ENCODE measurements at places on chromosomes 5 and 9.

GRCh38 chr5:177982956-177983355 lies 13.1 kb downstream of the PROP1 start:
- ATAC-seq: no peak

DNA sequence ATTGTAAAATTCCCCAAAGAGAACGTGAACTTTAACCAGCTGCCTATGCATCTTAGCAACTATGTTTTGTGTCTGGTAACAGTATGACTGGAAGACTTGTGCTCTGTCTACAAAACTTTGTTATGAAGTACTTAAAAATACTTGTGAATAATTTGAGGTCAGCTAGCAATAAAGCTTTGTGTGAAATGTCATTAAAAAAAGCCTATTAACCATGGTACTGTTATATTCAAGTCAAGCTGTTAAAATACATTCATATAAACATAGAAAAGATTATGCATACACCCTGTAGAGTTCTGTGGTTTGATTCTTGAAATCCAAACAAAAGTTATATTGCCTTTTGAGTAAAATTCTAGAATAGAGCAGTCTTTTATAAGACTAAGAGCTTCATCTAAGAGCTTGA lies 60.1 kb downstream of the VCAN start:
- no peak for ATAC-seq

- no peak for ATAC-seq
Observed at GRCh38 chr5:138596105-138596881, 21.1 kb upstream of the HSPA9 start.

DNA sequence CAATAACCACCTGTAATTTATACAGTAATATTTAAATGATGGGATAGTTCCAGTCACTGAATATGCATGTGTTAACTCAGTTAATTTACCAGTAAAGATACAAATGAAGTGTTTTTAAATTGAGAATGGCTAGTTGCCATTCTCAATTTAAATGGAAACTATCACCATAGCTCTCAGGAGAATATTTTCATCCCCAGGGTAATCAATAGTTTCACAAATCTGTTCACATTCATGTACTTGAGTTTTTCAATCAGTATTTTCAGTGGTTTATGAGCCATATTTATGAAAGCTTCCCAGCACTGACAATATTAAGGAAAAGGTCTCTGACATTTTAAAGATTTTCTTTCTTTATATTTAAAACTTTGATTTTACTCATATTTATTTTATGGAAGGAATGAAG lies 439.3 kb downstream of the MAT2B start:
- no peak for ATAC-seq

DNA sequence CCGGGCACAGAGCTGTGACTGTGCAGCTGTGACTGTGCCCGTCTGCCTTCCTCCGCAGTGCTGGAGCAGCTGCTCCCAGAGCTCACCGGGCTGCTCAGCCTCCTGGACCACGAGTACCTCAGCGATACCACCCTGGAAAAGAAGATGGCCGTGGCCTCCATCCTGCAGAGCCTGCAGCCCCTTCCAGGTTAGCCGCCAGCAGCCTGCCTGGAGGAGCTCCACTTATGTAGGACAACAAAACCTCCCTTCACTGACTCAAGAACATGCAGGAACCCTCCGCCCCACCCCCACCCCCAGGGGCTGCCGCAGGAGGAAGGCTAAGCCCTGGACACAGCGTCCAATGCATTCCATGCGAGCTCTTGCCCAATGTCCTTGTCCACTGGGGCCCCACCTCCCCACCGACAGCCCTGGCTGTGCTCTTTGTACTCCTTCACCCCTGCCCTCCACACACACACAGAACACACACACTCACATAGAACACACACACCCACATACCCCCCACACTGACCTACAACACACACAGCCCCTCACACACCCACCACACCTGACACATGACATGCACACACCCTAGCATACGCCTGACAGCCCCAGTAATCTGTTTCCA lies 27.9 kb downstream of the AFAP1L1 start:
- peak; percentile 35 for ATAC-seq

GRCh38 chr5:61363401-61364114 lies 31.5 kb downstream of the ZSWIM6 start:
- ATAC-seq: no peak

DNA sequence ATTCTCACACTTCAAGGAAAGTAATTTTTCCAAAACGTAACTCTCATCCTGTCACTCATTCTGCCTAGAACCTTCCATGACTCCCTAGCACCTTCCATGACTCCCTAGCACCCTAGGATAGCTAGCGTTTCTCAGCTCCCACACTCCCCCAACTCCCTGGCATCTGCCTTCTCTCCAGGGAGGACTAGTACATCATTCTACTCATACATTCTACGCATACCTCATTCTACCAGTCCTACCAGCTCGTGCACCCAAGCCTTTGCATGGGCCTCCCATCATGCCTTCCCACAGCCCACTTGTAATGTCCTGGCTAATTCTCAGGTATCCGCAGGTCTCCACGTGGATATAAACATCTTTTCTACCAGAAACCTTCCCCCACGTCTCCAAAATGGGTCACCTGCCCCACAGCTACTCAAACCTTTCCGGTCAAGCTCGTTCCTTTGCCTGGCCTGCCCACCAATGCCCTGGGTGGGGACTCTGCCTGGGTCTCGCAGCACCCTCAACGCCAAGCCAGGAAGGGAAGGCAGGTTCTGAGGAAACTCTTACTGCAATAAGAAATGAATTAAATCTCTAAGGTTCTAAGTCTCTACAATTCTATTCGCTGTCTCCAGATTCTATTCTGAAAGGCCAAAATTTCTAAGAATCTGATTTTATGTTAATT lies 930 bp downstream of the ANKS6 start:
- no peak for ATAC-seq

DNA sequence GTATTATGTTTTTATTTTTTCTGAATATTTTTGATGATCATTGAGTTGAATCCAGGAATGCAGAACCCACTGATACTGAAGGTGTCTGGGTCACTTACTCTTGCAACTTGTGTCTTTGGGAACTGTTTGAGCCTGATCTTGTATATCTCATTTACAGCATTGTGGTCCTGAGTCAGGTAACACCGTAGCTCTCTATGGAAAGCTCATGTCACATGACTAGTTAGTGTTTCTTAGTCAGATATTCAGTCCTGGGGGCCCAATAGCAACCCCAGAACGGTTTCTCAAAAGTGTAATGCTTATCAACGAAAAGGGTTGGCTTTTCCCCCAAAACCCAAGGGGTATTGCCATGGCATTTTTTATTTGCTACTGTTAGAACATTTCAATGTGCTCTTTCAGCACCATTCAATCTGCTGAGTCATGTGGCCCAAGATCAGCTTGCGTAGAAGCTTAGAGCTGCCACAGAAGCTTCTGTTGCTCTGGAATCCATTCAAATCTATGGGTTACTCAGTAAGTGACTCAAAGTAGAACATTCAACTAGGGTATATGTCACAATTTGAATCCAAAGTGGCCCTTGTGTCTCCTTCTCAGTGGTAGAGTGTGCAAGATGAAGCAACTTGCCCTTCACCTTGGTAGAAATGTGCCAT lies 12.1 kb upstream of the PTAR1 start:
- ATAC-seq: no peak

GRCh38 chr5:112012104-112012503 lies 255.1 kb upstream of the NREP start:
- ATAC-seq: no peak

GRCh38 chr5:149794487-149794971 lies 64.4 kb downstream of the PPARGC1B start:
- ATAC-seq: no peak

DNA sequence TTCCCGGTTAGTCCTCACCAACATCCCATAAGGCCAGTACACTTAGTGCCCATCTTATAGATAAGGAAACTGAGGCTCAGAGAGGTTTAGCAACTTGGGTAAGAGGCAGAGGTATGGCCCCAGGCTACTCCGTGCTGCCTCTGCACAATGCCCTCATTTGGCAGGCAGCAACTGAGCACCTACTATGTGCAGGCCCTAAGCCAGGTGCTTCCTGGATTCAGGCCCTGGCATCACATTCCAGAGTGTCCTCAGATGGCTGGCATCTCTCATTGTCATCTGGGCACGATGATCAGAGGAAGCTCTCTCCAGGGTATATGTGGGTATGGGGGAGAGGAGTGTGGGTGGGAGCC lies 53.8 kb upstream of the PSD2 start:
- no peak for ATAC-seq

GRCh38 chr5:55146080-55146479 lies 13.9 kb upstream of the GPX8 start:
- no peak for ATAC-seq

- no peak for ATAC-seq
Observed at GRCh38 chr5:138272681-138273080, 1.7 kb downstream of the GFRA3 start.

GRCh38 chr5:1107167-1108022 lies 4.5 kb downstream of the SLC12A7 start:
- ATAC-seq: no peak

DNA sequence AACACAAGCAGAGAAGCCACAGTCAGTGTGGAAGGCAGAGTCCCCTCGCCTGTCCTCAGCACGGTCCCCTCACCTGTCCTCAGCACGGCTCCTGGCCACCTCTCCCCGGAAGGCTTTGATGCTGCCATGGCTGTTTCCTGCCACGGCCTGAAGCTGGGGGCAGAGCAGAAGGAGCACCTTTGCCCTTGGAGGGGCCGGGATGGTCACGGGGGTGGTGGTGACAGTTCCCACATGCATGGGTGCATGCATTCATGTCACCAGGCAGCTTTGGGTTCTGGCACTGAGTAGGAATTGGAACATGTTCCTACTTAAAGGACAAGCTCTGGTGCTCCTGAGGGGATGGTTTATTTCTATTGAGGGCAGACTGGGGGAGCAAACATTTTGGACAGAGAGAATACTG lies 57.8 kb upstream of the PHYKPL start:
- no peak for ATAC-seq

DNA sequence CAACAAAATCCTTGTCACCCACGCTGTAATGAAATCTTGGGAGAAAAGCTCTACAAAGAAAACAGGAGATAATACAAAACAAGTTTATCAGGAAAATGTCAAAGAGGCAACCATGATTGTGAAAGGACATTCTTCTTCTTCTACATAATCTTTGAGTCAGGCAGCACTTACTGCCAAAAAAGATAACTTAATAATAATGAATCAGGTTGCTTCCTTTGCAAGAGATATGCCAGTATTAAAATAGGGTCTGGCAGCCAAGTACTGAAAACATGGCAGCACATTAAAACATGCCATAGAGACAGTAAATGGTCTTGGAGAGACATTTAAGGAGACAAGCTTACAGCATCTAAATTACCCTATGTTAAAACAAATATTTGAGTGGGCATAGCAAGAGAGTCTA lies 1573.4 kb downstream of the EFNA5 start:
- ATAC-seq: no peak

DNA sequence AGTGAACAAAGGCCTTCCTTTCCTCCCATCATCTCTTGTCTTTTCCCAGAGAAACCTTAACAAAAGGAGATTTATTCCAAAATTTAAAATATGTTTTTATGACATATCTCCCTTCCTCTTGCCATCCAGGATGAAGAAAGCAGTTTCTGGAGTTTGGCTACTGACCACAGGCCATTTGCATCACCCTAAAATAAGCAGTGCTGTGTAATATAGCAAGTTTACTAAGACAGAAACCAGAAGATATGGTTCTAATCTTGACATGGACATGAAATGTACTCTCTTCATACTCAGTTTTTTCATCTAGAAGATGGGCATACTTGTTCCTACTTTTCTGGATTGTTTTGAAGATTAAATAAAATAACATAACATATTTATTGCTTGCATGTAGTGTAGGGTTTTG lies 50.2 kb upstream of the ZFAND5 start:
- no peak for ATAC-seq

GRCh38 chr9:93677641-93678136 lies 101.3 kb downstream of the PHF2 start:
- no peak for ATAC-seq

DNA sequence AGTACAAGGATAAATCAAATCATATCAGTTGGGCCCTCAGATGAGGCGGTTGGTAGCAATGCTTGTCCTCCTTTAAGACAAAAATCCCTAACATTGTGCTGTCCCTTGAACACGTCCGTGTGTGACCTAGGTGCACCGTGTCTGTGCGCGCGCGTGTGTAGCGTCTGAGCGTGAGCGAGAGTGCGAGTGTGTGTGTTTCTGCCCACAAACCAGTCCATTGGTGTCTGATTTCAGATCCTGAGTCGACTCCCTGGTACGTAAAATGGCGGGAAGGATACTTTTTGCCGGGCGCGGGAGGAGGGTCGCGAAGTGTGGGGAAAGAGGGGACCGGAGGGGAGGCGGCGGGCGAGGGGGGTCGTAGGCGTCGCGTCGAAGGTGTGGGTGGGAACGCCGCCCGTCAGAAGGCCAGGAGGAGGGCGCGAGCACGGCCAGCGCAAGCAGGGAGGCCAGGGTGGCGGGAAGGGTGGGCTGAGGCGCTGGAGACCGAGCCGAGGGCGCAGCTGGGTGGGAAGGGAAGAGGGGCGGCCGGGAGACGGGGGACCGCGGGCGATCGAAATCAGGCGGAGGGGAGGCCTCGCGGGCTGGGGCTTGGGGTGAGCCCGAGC lies 8.9 kb downstream of the OTP start:
- ATAC-seq: no peak

DNA sequence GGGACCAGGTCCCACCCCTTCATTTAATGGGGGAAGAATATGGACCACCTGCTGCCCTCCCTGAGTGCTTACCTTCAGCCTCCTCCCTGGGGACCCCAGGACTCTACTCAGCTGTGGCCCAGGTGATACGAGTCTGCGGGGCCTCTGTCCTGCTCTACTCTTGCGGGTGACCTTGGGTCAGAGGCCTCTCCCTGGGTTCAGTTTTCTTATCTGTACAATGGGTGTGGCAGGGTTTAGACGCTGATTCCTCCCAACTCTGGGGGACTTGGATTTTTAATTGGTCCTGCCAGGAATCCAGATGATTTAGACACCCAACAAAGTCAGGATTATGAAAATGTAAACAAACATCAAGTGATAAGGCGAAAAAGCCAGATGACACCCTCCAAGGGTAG lies 25.0 kb downstream of the FAM163B start:
- ATAC-seq: no peak

DNA sequence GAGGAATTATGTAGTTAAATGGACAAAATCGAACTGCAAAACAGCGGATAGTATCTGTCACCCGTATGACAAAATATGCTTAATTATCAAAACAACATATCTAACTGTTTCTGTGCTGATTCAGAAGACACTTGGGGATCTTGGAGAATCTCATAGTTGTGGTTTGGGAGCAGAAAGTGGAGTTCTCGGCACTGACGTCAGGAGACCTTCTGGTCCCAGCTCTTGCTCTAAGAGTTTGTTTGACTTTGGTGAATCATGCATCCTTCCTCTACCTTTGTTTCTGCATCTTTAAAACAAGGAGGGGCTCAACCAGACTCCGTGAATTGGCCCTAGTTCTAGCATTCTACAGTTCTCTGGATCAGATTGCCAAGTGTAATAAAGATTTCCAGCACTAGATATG lies 37.0 kb upstream of the TAF1L start:
- no peak for ATAC-seq

DNA sequence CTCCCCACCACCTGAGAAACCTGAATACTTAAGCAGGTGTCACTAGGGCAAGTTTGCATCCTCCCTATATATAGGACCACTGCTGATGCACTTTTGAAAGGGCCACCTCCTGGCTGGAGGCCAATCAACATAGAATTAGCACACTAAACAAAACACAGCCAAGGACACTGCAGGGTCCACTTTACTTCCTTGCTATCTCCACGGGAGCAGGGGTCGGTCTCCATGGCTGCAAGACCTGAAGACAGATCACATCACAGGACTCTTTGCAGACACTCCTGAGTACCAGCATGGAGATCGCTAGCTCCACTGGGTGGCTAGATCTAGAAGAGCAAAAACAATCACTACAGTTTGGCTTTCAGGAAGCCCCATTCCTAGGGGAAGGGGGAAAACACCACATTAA lies 72.3 kb downstream of the C9orf153 start:
- ATAC-seq: peak; percentile 41

Measured in motor neuron (in vitro differentiated cells).